ENCODE measurements at places on chromosomes 7 and 10.

DNA sequence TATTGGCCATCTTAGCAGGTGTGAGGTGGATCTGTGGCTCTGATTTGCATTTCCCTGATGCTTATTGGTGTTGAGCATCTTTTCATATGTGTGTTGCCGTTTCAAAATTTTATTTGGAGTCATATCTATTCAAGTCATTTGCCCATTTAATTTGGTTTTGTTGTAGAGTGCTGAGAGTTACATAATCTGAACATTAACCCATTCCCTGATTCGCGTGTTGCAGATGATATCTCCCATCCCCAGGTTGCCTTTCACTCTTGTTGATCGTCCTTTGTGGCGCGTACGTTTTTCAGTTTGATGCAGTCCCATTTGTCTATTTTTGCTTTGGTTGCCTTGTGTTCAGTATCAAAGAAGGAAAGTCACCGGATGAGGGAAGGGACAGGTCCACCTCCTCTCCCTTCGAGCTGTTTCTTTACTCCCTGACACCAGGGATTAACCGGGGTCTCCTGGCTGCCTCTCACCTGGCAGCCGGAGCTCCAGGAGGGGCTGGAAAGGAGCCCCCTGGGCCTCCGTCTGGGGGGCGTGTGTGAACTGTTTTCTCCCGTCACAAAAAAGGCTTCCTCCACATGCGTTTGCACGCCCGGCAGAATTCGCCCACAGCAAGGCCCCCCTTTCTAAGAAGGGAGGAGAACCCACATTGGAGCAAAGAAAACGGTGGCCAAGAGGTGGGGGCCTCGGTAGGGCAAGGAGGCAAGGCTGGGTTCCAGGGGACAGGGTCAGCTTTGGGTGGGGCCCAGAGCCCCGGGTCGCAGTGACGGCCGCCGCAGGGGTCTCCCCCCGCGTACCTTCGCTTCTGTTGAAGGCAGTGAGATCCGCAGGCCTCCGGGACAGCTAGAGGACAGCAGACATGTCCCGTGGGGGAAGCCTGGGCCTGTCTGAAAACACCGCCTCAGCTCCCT lies 8.3 kb downstream of the MNX1 start:
- DNase-seq = no peak

DNA sequence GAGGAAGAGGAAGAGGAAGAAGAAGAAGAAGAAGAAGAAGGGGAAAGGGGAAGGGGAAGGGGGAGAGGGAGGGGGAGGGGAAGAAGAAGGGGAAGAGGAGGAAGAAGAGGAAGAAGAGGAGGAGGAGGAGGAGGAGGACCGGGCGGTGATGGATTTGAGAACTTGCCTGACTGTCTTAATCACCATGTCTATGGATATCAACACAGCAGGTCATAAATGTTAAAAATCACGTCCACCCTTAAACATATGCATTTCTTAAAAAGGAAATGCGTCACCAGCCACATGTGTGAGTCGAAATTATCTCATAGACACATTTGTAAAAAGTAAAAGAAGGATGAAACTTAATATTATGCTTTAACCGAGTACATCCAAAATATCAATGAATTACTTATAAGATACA lies 42.1 kb upstream of the INSIG1 start:
- no peak for DNase-seq

- peak; percentile 99 for DNase-seq
These were observed 108.1 kb upstream of the AGR3 start for GRCh38 chr7:16989811-16990413.

GRCh38 chr10:554182-554848 lies 135.2 kb downstream of the DIP2C start:
- peak; percentile 18 for DNase-seq

DNA sequence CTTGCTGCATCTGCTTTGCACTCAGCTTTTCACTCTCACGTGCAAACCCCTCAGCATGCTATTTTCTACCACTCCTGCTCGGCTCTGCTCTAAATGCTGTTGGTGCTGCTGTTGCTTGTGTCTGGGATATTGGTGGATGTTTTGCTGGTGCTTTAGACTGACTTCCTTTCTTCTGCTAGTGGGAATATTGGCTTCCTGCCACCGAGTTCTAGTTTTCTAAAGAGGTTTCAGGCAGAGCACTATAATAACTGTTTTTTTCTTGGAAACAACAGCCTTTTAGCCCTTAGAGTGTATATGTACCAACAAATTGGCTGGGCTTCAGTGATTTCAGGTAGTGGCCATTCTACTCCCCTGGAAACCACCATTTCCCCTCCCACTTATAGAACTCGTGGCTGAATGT lies 27.8 kb downstream of the TMEM236 start:
- DNase-seq = no peak

DNA sequence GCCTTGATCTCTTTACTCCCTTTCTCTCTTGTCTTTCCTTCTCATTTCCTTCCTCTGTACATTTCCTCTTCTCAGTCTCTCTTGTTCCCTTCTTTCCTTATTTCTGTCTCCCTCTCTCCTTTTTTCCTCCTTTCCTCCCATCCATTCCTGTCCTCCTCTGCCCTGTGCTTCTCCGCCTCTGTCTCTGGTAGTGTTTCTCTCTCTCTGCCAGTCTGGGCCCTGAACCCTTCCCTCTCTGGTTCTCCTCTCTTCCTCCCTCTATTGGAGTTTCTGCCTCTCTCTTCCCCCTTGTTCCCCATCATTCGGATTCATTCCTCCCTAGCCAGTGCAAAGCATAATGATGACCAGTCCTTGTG lies 13.2 kb upstream of the PAX2 start:
- DNase-seq = no peak

GRCh38 chr10:29993319-29993915 lies 66.0 kb downstream of the JCAD start:
- no peak for DNase-seq

- no peak for DNase-seq
These were observed 357.6 kb downstream of the SFMBT2 start for GRCh38 chr10:7053195-7053594.

- DNase-seq = no peak
These were observed 174.5 kb upstream of the PRSS58 start for GRCh38 chr7:142432377-142432776.

DNA sequence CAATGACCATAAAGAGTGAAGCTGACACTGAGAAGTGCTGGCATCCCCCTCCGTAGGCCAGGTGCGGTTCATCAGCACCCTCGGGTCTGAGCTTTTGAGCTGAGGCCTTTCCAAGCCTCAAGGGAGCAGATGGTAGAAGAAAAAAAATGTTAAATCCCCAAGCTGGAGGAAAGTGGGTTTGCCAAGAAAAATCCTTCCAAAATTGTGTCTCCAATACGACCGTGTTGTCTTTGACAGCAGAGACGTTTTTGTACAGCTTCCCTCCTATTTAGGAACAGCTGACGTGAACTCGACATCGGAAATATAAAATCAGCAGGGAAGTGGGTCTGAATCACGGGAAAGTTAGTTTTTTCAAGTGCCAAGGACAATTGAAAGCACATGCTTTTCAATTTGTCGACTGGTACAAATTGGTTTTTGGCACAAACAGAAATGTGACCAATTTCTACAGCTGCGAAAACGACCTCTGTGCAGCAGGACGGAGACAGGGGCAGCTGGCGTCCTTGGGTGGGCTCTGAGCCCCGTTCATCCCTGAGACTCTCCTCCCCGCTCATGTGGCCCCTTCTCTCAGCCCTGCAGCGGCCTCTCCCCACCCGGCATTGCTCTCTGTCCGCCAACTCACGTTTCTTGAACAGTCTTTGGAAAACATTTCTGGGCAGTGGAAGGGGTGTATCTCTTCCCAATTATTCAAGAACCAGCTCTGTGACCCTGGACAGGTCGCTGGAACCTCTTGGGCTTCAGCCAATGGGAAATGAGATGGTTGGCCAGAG lies 89.9 kb downstream of the PAXIP1 start:
- peak; percentile 13 for DNase-seq

- peak; percentile 94 for DNase-seq
These were observed 45.6 kb upstream of the CFAP46 start for GRCh38 chr10:132987671-132988571.

GRCh38 chr7:15463801-15464666 lies 97.8 kb downstream of the AGMO start:
- DNase-seq = peak; percentile 87

- peak; percentile 71 for DNase-seq
These were observed 50.1 kb downstream of the PLEKHS1 start for GRCh38 chr10:113801569-113801968.

- no peak for DNase-seq
These were observed 35.0 kb upstream of the ZNF32 start for GRCh38 chr10:43683451-43684291.

DNA sequence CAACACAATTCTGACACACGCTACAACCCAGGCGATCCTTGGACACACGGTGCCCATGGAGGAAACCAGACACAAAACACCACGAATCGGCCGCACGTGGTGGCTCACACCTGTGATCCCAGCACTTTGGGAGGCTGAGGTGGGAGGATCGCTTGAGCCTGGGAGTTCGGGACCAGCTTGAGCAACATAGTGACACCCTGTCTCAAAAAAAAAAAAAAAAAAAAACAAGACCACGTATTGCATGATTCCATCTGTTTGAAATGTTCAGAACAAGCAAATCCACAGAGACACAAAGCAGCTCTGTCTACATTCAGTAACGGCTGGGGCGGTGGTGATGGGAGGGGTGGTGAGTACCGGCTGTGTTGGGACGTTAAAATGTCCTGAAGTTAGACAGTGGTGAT lies 25.2 kb downstream of the ADAP1 start:
- DNase-seq = no peak

DNA sequence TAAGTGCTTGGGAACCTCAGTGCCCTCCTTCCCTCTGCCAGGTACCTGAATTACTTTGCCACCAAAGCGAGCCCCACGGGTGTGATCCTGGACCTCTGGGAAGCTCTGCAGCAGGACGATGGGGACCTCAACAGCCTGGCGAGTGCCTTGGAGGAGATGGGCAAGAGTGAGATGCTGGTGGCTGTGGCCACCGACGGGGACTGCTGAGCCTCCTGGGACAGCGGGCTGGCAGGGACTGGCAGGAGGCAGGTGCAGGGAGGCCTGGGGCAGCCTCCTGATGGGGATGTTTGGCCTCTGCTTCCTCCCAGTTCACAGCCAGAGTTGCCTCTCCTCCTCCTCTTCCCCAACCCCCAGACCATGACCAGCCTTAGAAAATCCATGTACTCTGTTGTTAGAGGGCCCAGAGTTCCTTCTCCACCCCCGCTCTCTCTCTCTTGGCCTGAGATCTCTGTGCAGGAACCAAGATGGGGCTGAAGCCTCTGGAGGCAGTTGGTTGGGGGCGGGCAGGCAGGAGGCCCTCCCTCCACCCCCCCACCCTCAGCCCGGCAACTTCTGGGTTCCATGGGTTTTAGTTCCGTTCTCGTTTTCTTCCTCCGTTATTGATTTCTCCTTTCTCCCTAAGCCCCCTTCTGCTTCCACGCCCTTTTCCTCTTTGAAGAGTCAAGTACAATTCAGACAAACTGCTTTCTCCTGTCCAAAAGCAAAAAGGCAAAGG lies 19.8 kb upstream of the SLC29A3 start:
- no peak for DNase-seq

DNA sequence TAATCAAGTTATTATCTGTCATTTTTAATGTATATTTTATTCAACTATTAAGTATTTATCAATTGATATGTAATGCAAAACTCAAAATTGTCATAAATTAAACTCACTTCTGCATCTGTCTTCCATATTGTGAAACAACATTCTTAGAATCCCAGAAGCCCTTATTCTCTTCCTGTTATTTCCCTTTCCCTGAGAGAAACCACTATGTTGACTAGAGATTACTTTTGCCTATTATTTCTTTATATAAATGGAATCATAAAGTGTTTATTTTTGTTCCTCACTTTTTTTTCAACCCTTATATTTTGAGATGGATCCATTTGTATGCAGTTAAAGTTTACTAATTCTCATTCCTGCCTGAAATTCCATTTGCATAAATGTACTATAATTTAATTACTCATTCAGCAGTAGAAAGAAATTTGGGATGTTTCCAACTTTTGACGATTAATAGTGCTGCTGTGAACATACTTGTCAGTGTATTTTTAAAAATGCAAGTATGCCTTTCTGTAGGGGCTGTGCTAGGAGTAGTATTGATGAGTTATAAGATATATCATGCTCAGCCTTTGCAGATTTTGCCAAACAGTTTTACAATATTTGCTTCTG lies 211.2 kb downstream of the SEMA3D start:
- DNase-seq = no peak

DNA sequence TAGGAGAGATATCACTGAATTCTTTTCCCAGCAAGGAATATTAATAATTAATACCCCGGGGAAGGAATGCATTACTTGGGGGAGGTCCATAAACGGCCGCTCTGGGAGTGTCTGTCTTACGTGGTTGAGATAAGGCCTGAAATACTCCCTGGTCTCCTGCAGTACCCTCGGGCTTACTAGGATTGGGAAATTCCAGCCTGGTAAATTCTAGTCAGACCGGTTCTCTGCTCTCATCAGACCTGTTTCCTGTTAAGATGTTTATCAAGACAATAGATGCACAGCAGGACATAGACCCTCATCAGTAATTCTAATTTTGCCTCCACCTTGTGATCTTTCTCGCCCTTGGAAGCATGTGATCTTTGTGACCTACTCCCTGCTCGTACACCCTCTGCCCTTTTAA lies 162.8 kb upstream of the KCND2 start:
- no peak for DNase-seq

DNA sequence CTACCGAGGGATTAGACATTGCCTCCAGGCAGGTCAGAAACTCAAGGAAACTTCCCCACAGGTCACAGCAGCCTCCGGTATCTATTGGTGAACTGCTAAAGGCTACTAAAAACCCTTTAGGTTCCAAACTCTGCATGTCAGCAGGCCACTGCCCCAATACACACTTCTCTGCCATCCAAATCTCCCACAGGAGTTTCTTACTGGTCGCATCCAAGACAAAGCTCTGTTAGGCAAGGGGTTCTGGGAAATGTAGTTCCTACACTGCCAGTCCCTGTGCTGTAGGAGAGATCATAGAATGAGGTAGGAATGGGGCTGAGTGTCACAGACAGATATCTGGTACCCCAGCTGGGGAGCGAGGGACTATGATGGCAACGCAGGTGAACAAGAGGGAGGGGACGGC lies 757.0 kb upstream of the C7orf33 start:
- no peak for DNase-seq

- peak; percentile 39 for DNase-seq
These were observed 8.8 kb upstream of the ATRNL1 start for GRCh38 chr10:115084277-115084850.

DNA sequence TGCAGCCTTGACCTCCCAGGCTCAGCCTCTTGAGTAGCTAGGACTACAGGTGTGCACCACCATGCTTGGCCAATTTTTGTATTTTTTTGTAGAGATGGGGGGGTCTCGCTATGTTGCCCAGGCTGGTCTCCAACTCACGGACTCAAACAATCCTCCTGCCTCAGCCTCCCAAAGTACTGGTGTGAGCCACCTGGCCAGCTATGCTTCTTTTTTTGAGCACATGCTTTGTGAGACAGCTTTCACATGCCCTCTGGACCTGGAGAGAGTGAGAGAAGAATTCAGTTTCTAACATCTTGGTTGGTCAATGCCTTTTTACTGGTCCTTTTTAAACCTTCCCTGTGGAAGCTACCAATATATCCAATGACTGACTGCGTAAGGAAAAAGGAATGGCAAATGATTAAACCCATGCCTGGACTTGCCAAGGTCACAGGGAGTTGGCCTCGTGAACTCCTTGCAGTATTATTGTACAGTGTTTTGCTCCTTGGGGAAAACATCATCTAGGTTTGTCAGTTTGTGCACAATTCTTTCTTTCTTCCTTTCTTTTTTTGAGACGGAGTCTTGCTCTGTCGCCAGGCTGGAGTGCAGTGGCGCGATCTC lies 6.2 kb upstream of the FOXK1 start:
- no peak for DNase-seq

Measured in fibroblast of gingiva (primary cell).